ENCODE measurements at places on chromosomes 6 and 20.
A peak's percentile ranks its signal among the peaks of the same experiment; 100 is the strongest.

DNA sequence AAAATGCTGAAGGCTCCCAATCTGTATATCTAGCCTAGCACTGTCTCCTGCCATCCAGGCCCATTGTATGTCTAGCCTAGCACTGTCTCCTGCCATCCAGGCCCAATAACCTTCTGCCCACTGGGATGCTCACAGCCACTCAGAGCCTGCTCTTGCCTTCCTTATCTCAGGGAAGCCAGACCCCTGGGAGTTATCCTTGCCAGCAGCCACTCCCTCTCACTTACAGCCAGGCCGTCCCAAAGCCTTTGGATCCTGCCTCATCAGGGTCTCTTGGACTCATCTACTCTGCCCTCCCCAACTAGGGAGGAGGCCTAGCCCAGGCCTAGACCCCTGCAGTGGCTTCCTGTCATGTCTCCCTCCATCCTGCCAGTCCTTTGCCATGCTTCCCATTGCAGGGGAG is 37.3 kb downstream of the KIF3B start:
- DNase-seq: no peak

DNA sequence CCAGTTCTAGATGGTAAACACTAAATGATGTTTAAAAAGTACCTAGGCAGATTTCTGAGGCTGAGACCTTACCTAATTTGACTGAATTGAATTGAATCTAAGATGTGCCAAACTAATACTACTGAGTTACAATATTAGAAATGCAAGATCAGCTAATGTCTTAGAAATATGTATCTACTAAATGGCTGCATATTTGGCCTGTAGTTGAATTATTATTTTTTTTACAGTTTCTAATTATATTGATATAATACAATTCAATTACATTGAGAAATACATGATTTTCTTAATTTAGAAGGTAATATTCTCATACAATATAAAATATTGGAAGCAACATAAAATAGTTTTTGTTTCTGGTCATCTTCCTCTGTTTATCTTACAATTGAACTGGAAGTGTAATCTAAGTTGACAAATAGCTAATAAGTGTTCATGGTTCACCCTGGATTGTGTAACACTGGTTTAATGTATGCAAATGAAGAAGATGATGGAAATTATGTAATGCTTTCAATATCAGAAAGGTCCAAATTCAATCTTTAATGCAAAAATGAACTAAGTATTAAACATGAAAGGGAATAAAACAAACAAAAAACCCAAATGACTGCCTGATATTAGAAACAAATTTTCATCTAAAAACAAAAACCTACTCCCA is 2.9 kb downstream of the MAP3K7 start:
- DNase-seq: no peak

DNA sequence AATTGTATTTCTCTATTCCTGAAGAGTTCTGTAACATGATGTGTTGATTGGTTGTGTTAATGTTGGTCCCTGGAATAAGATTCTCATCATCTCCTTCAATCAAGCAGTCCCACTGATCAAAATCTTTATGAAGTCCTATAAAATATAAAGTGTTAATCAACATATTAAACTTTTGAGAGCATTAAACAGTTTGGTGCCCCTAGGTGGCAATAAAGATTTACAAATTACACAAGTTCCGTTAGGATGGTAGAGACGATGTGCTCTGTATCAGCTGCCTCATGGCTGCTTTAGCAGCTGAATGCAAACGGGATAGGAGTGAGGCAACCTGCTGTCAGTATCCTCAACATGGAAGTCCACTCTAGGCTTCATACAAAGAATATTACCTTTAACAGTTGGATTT is 16.9 kb downstream of the TDRD6 start:
- peak; percentile 40 for DNase-seq

- no peak for DNase-seq
These were observed 480 bp downstream of the ABCF1 start for GRCh38 chr6:30571762-30572082.

GRCh38 chr6:147509891-147510290 is 1.4 kb downstream of the SAMD5 start:
- no peak for DNase-seq

- DNase-seq: no peak
These were observed 42.6 kb downstream of the DSTN start for GRCh38 chr20:17612287-17612991.

DNA sequence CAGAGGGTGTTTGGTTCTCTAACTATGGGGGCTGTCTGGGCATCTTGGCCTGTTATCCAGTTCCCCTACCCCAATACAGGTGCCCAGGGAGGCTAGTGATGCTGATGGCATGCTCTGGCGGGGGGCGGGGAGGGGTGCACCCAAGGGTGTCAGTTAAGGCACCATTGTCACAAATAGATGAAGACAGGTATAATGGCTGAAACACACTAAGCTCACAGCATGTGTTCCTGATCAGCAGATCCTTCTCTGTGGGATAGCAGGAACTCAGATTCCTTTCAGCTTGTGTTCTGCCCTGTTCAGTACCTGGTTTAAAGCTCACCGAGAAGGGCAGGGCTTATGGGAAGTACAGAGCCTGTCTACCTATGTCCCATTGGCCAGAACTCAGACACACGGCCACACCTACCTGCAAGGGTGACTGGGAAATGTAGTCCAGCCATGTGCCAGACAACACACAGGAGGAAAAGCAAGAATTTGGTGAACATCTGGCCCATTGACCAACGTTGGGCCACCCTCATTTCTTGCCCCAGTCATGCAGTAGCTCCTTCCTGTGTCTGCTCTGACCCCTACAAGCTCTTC is 3.4 kb upstream of the RSPO4 start:
- DNase-seq: peak; percentile 23

- no peak for DNase-seq
These were observed 79.4 kb downstream of the IYD start for GRCh38 chr6:150448221-150448620.

DNA sequence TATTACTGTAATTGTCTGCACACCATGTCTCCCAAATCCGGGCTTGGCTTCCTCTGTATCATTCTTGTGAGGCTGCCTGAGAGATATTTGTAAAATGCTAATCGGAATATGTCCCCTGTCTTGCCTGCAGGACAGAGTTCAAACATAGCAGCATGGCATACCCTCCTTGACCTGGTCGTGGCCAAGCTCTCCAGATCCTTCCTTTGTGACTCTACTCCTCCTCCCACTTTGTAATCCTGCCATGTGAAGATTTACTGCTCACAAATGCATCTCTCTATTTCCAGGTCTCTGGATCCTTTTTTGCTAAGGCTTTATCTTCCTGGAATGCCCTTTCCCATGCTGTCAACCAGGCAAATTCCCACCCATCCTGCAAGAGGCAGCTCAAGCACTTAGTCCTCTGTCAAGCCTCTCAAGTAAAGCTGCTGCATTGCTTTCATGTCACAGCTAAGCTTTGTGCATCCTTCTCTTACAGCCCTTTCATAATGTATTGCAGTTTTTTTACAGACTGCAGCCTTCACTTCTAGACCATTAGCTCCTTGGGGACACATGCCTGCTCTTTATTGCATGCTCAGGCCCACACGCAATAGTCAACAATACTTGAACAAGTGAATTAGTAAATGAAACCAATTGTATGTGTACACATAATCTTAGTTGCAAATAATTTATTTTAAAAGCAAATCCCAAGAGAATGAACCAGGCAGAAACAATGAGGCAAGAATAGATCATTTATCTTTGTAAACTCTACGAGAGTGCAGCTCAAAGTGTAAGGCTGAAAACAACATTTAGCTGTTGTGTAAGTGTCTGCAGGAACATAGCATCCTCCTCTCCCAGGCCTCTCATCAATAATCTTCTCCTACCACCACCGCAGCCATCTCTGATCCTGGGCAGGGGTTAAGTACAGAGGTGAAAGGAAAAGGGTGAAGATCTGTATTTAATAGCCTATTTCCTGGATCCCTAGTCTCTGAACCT is 45.8 kb downstream of the HIVEP2 start:
- no peak for DNase-seq

GRCh38 chr6:169342710-169343109 is 89.1 kb upstream of the THBS2 start:
- DNase-seq: no peak

DNA sequence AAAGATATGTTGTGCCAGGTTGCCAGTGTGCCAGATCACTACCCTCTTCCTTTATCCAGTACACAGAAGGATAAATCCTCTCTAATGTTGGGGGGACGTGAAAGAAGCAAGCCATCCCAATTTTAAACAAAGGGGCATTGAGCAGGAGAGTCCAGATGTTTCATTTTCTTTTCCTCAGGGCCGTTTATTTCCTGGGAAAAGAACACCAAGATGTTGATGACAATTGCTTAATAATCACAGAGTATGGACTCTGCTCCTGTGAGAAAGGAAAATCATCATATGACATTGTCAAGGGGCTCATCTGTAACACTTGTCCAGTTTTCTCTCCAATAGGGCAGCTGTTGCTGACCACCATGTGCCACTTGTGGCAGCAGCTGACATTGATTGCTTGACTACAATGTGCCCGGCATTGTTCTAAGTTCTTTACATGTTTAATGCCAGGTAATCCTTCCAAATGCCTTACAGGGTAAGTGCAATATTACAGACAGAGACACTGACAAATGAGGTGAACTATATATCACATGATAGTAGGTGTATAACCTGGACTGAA is 161.4 kb downstream of the CD109 start:
- DNase-seq: no peak

- peak; percentile 4 for DNase-seq
These were observed 1.1 kb downstream of the BAG2 start for GRCh38 chr6:57173056-57173885.

DNA sequence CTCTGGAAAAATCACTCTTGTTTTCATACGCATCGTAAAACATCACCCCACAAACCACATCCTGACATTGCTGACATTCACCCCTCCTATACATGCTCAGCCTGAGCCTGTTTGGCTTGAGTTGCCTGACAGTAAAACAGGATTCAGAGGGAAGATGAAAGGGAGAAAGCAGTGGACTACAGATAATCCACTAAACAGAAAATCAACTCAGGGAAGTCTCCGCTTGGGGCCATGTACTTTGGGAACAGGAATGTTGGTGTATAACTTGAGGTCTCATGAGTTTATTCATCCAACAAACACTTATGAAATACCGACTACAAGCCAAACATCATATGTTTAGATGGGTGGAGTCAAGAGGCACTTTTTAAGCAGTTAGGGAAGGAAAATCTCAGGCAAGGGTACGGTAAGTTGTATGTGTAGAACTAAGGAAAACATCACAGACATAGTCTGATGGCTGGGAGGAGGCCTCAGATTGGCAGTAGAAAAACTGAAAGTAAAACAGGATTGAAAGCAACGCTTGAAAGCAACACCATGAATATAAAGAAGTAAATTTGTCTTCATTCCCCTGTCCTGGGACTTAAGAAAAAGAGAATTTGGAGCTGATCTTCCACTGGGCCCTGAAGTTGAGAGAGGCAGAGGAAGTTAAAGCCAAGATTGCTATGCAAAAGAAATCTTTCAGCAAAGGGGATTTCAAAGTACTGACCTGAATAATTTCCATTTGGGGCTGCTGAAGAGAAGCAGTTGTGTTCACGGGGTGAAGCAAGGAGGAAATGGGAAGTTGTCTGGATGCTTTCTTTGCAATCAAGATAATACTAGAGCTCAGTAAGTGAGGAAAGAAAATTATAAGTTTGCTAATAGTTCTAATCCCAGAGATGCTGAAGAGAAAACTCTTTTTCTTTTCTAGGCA is 28.8 kb downstream of the PDE7B start:
- DNase-seq: no peak

DNA sequence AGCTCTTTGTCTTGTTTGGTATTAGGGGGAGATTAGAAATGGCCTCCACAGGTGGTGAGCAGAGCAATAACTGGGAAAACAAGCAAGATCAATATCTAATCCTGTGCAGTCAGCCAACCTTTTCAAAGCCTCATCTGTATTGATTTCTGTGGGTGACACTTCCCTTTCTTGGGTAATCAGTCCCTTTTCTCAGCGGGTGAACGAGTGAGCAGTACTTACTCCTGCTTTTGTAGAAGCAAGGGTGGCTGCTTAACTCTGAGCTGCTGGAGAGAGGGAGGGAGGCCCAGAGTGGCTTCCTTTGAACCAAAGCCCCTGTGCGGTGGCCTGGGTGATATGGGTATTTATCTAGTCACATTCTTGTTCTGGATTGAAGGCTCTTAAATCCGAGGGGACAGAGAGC is 254.8 kb upstream of the CHD6 start:
- DNase-seq: no peak

DNA sequence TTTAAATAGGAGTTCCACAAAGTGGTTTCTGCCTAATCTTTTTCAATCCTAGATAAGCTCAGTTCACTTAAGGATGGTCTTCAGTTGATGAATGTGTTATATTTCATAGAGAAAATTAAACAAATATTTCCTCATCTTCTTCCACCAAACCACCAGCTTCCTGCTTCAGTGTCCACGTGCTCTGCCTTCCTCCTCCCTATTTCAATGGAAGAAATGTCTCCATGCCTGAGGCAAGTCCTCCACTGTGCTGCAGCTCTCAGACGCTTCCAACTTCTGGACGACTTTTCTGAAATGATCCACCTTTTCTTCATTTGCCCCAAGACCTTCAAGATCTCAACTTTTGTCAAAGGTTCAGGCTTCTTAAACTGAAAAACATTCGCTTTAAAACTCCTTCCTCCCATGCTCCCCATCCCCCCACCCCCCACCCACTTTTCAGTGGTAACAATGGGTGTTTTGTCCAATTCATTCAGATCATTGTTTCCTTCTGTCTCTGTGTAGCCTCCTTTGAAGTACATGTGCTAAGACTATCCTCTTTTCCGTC is 25.3 kb upstream of the FABP7 start:
- DNase-seq: no peak

DNA sequence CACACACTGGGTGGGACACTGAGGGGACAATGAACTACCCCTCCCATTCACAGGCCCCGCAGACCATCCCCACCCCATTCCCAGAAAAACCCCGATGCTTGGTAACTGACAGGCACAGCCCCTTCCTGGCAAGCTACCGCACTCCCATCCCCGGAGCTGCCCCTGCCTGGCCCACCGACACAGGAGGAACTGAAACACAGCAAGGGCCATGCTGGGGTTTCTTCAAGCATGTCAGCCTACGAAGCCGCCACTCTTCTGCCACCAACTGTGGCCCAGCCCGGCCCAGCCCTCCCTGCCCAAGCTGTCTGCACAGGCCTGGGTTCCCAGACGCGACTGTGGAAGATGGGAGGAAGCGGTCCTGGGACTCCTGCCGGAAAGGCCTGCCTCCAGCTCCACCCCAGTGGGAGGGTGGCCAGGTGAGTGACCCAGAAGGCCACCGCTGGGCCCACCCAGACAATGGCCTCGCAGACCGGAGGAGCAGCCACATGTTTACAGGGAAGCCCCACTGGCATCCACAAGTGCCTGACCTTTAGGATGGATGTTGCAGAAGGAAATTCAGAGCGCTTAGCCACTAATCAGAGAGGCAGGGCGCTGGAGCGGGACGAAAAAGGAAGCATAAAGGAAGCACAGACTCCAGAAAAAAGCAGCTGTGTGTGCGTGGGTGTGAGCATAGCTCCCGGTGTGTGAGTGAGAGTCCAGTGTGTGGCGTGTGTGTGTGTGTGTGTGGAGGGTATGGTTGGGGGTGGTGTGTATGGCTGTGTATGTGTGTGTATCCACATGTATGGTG is 91.6 kb downstream of the PRND start:
- DNase-seq: no peak

- DNase-seq: no peak
These were observed 10.9 kb upstream of the BNIP5 start for GRCh38 chr6:36347621-36348020.

GRCh38 chr6:131013495-131013894 is 49.5 kb downstream of the EPB41L2 start:
- DNase-seq: no peak
